ENCODE measurements at places on chromosomes 12 and 14. TPM values are rescaled to one million over a fixed set of nuclear protein-coding genes. Genes with fewer than 3 reads are reported as not detected.
A peak's percentile ranks its signal among the peaks of the same experiment; 100 is the strongest.

DNA sequence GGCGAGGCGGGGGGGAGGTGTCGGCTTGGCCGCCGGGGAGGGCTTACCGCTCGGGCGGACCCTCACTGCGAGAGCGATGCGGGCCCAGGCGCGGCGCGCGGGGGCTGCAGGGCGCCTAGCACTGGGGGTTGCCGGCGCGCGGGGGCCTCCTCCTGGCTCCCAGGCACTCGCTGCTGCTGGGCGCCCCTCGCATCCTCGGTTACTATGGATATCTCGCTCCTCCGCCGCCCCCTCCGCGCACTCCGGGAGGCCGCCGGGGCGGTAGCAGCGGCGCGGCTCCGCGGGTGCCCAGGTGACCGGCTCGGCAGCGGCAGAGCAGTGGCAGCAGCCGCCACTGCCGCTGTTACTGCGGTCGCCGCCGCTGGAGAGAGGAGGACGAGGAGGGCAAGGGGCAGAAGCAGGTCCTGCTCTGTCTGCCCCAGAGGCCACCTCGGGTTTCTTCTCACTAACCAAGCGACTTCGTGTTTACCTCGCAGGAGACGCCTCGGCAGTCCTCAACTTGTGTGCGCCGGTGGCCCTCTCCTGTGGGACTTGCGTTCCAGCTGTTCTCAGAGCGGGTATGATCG is 250.1 kb downstream of the APAF1 start:
- no peaks in the 10 kb centered on the region for H3K27me3 ChIP-seq
- no peak for DNase-seq
- H3K36me3 ChIP-seq: no peaks in the 10 kb centered on the region
- H3K4me3 ChIP-seq: no peak overlapping the region
- H3K27ac ChIP-seq: no peak overlapping the region
- H3K4me1 ChIP-seq: no peaks in the 10 kb centered on the region

- H3K4me1 ChIP-seq: peaks cover 4% of the 10 kb centered on the region
- H3K27me3 ChIP-seq: no peaks in the 10 kb centered on the region
- H3K36me3 ChIP-seq: 0 out of 3 replicates have a peak, but pooled peaks cover 7% of the 10 kb centered on the region
- no peak overlapping the region for H3K27ac ChIP-seq
- DNase-seq: no peak
- H3K4me3 ChIP-seq: no peak overlapping the region
Measured at GRCh38 chr12:104703372-104703771, 246.6 kb downstream of the CHST11 start.

The NKX2-1 gene
- total RNA-seq: 0.11 TPM

DNA sequence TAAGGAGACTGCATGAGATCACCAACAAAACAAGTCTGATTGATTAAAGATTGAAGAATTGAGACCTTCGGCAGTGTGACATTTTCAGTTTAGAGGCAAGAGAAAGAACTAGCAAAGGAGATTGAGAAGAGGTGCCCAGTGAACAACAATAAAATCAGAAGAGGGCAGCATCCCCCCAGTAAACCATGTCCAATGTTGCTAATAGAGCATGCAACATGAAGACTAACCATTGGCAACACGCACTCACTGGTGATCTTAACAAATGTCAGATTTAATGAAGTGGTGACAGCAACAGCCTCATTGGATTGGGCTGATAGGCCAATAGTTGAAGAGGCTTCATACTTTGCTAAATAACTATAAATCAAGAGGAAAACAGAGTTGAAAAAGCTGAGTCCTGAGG is 20.7 kb upstream of the TAS2R14 start:
- no peak for DNase-seq
- no peak overlapping the region for H3K27ac ChIP-seq
- no peaks in the 10 kb centered on the region for H3K36me3 ChIP-seq
- no peaks in the 10 kb centered on the region for H3K27me3 ChIP-seq
- no peaks in the 10 kb centered on the region for H3K4me1 ChIP-seq
- H3K4me3 ChIP-seq: no peak overlapping the region

The KLRG1 gene
- total RNA-seq: 1.4 TPM

DNA sequence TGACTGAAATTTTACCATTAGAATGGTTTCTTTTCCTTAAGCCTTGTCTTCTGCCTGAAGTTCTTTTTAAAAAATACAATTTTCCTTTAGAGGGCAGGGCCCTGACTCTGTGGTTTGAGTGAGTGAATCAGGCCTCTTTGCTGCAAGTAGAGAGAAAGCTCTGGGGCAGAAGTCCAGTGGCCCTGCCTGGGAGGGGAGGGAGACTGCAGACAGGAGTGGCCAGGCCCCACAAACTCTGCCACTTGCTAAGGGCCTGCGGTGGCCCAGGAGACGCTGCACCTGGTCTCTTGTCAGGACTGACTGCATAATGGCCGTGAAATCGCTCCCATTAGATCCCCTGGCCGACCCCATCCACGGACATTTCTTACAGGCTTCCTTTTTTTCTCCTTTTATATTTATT is 25.5 kb downstream of the TSPAN11 start:
- H3K27me3 ChIP-seq: no peaks in the 10 kb centered on the region
- H3K27ac ChIP-seq: no peak overlapping the region
- H3K36me3 ChIP-seq: no peaks in the 10 kb centered on the region
- no peaks in the 10 kb centered on the region for H3K4me1 ChIP-seq
- no peak for DNase-seq
- no peak overlapping the region for H3K4me3 ChIP-seq

GRCh38 chr12:123938679-123939480 is 33.8 kb downstream of the CCDC92 start:
- DNase-seq: peak; percentile 55
- H3K4me1 ChIP-seq: peaks cover 10% of the 10 kb centered on the region

The AMN gene
- total RNA-seq: 0.09 TPM

DNA sequence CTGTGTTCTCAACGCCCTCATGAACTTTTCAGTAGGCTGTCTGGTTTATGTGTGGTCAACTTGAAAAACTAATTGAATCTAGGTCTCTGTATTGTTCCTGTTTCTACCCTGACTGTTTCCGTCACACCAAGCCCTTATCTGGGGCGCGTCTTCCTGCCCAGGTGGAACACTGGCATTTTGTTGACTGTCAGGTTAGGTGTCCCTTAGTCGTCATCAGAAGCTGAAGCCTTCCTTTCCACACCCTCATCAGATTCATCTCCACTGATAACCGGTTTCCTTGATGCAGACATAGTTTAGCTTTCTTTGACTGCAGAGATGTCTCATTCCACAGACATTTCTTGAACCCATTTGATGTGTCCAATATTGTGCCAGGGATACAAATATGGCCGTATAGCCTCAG is 96.5 kb downstream of the DUSP16 start:
- H3K27ac ChIP-seq: no peak overlapping the region
- H3K27me3 ChIP-seq: no peaks in the 10 kb centered on the region
- DNase-seq: no peak
- peaks cover 4% of the 10 kb centered on the region for H3K36me3 ChIP-seq

The KCNH5 gene
- 1.5 TPM for total RNA-seq

The FAM90A1 gene
- 0.16 TPM for total RNA-seq

GRCh38 chr12:111664961-111665865 is 20.5 kb downstream of the BRAP start:
- H3K4me3 ChIP-seq: no peak overlapping the region
- no peak overlapping the region for H3K27ac ChIP-seq
- H3K27me3 ChIP-seq: no peaks in the 10 kb centered on the region
- DNase-seq: no peak

DNA sequence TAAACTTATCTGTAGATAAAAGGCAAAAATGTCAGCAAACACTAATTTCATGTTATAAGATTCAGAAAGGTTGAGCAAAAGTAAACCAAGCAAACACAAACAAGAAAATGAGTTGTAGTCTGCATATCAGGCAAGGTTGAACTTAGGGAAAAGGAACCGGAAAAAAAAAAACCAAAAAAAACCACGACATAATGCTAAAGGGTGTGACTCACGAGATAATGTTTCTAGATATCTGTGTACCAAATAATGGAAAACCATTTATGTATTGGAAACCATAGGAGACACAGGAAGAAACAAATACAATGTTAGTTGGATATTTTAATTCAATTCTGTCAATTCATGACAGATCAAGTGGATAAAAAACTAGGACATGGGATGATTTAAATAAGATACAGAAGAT is 60.5 kb downstream of the GPATCH2L start:
- H3K27ac ChIP-seq: no peak overlapping the region
- no peaks in the 10 kb centered on the region for H3K27me3 ChIP-seq
- no peaks in the 10 kb centered on the region for H3K36me3 ChIP-seq
- DNase-seq: no peak
- H3K4me1 ChIP-seq: no peaks in the 10 kb centered on the region

DNA sequence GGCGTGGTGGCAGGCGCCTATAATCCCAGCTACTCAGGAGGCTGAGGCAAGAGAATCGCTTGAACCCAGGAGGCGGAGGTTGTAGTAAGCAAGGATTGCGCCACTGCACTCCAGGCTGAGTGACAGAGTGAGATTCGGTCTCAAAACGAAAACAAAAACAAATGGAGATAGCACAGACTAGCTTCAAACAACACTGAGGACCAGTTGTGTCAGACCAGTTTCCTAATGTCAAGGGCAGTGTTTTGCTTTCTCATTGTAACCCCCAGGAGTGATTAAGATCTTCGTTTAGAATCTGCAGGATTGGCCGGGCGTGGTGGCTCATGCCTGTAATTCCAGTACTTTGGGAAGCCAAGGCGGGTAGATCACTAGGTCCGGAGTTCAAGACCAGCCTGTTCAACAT is 18.5 kb downstream of the RPGRIP1 start:
- no peak for DNase-seq
- peaks cover 24% of the 10 kb centered on the region for H3K4me1 ChIP-seq
- no peaks in the 10 kb centered on the region for H3K27me3 ChIP-seq
- no peaks in the 10 kb centered on the region for H3K36me3 ChIP-seq

GRCh38 chr14:105980224-105980623 is 453.8 kb downstream of the TMEM121 start:
- no peak overlapping the region for H3K27ac ChIP-seq
- no peaks in the 10 kb centered on the region for H3K36me3 ChIP-seq
- H3K4me1 ChIP-seq: no peaks in the 10 kb centered on the region
- peaks cover 2% of the 10 kb centered on the region for H3K27me3 ChIP-seq
- H3K4me3 ChIP-seq: no peak overlapping the region
- DNase-seq: no peak
